Activated T-helper 1 cell treated with anti-CD3 and anti-CD28 coated beads, Interleukin-2, amount 50 U/mL, for 16 hours (primary cell): ENCODE measurements at places on chromosomes 4 and X.

GRCh38 chr4:38099020-38099600 lies 138.9 kb downstream of the PTTG2 start:
- no peak for DNase-seq

DNA sequence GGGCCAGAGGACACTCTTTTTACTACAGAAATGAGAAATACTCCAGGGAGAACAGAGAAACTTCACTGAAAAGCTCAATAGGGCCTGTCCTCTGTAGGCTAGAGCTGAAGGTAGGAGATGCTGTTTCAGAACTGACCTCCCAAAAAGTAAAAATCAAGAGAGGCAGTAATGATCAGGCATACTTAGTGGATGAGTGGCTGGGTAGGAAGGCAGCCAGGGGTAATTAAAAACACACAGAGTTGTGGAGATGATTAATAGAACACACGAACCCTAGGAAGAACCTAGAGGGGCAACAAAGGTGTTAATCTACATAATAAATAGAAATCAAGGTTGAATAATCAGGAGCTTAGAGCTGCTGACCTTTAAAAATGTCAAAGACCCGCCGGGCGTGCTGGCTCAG lies 582.4 kb upstream of the ADGRL3 start:
- DNase-seq: no peak

- DNase-seq: no peak
These were observed 45.3 kb upstream of the RPS6KA3 start for GRCh38 chrX:20312018-20312417.

DNA sequence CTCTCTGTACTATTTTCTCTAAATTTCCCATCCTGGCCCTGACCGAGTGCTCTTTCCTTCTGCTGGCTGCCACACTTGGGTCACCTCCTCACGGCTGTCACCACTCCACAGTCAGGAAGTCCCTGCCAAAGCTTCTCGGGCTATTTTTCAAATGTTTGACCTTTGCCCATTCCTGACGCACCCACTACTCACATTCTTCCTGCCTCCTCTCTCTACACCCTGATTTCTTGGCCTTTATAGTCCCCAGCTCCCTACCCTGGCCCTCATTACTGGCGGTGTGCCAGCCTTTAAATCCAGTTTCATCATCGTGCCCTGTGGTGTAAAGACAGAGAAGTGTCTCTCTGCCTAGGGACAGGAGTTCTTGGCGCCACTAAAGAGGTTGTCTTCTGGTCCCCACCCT lies 46.4 kb upstream of the GATB start:
- DNase-seq: no peak

GRCh38 chrX:132533409-132533808 lies 44.6 kb upstream of the MBNL3 start:
- no peak for DNase-seq

DNA sequence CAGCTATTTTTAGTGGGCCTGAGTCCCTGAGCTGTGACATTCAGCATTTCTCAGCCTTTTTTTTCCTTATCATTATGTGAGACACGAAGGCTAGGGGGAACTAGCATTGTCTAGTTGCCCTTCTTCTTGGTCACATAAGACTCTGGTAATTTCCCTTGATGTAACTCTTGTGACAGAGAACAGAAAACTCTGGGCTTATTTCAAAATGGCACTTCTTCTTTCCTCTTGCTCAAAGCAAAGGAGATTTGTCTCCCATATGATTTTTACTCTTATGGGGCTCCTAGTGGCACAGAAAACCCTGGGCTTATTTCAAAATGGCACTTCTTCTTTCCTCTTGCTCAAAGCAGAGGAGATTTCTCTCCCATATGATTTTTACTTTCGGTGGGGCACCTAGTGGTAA lies 14.7 kb downstream of the ATXN3L start:
- DNase-seq: no peak

- DNase-seq: no peak
These were observed 177.1 kb downstream of the CBR4 start for GRCh38 chr4:168832763-168833575.

DNA sequence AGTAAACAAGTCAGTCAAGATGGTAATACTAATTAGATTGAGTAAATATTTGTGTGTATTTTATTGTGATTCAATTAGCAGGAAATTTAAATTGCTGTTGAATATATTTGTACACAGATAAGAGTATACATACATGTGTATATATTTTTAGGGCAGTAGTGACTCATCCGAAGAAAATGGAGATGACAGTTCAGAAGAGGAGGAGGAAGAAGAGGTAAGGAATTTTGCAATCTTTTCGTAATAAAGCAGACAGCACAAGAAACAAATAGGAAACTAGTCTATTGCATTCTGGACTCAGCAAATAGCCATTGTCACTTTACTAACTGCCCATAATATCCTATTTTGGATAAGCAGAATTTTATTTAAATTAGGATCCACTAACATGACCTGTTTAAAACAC lies 6.6 kb downstream of the IBSP start:
- DNase-seq: no peak

- DNase-seq: no peak
These were observed 269.3 kb upstream of the HS3ST1 start for GRCh38 chr4:11698033-11698432.

- DNase-seq: no peak
These were observed 79.3 kb downstream of the NFKB1 start for GRCh38 chr4:102580463-102580842.

DNA sequence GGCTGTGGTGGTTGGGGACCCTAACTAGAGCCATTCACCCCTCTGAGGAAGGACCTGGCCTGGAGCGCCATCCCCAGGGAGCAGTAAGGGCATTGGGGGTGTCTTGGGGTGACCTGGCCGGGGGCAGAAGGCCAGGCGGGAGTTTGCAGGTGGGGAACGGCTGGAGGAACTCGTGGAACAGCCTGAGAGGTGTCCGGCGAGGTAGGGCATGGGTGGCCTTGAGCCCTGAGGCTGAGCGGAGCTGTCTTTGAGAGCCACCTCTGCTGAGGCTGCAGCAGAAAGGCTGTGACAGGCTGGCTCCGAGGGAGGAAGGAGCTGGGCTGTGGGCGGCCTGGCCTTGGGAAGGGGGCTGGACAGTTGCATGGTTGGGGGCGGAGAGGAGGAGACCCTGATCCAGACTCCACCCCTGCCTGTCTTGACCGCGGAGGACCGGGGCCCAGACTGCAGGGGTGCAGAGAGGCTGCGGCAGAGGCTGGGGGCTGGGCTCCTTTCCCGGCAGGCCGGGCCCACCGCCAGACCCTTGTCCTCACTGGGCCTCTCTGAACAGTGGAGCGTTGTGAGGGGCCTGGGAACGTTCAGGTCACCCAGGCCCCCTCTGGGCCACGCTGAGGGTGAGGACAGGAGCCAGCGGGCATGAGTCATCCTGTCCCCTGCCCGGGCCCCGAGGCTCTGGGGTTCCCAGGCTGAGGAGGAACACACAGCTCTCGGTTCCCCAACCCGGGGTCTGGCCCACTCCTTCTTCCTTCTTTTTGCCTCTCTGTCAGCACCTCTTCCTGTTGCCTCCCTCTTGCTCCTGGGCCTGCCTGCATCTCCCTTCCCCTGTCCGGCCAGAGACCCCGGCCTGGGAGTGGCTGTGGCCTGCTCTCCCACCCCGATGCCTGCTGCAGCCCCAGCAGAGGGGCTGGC lies 8.1 kb downstream of the SH3BP2 start:
- no peak for DNase-seq

- DNase-seq: no peak
These were observed 14.8 kb downstream of the PTPN13 start for GRCh38 chr4:86608757-86609375.

- no peak for DNase-seq
These were observed 53.1 kb downstream of the ABLIM2 start for GRCh38 chr4:8105306-8106100.

GRCh38 chr4:20195071-20195885 lies 56.4 kb upstream of the SLIT2 start:
- no peak for DNase-seq

GRCh38 chr4:150904671-150905070 lies 110.4 kb downstream of the LRBA start:
- no peak for DNase-seq

- DNase-seq: no peak
These were observed 27.4 kb upstream of the PLAC1 start for GRCh38 chrX:134685668-134686067.

DNA sequence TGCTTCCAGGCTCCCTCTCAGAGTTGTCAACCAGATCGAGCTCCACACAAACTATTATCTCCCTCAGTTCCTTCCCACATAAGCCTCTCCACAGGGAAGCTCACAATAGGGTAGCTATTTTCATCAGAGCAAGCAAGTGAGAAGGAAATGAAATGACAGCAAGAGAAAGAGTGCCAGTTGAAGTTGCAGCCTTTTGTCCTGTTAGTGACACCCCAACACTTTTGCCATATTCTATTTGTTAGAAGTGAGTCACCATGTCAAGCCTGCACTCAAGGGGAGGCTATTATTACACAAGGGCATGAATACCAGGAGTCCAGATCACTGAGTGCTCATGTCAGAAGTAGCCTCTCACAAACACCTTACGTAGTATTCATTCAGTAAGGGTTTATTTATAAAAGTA lies 266.3 kb upstream of the NOCT start:
- DNase-seq: no peak

GRCh38 chr4:111854494-111855087 lies 290.7 kb upstream of the FAM241A start:
- DNase-seq: no peak

DNA sequence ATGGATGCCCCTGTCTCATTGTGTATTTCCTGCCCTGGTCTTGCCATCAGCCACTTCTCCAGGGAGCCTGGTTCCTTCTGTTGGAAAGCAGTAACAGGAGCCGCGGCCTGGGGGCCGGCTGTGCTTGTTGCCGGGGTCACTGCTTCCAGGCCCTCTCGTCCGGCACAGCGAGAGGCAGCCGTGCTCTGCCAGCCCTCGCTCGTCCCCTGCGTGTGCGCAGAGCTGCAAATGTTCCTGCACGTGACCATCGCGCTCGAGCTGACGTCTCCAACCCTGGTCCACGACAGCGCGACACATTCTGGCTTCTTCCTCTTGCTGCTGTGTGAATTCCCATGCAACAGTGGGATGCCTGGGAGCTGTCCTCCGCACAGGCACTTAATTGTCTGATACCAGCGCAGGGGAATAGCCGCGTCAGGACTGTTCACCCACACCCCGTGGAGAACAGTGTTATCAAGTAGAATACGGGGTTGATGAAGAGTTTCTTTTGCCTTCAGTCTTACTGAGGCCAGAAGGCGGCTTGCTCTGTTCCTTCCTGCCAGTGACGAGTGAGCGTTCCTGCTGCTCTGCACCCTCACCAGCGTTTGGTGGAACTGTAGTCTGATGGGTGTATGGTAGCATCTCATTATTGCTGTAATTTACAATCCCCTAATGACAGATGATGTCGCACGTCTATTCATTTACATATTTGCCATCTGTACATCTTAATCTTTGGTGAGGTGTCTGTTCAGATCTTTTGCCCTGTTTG lies 12.3 kb downstream of the PDE6B start:
- no peak for DNase-seq

GRCh38 chr4:76616526-76616925 lies 181.5 kb downstream of the SHROOM3 start:
- DNase-seq: no peak

DNA sequence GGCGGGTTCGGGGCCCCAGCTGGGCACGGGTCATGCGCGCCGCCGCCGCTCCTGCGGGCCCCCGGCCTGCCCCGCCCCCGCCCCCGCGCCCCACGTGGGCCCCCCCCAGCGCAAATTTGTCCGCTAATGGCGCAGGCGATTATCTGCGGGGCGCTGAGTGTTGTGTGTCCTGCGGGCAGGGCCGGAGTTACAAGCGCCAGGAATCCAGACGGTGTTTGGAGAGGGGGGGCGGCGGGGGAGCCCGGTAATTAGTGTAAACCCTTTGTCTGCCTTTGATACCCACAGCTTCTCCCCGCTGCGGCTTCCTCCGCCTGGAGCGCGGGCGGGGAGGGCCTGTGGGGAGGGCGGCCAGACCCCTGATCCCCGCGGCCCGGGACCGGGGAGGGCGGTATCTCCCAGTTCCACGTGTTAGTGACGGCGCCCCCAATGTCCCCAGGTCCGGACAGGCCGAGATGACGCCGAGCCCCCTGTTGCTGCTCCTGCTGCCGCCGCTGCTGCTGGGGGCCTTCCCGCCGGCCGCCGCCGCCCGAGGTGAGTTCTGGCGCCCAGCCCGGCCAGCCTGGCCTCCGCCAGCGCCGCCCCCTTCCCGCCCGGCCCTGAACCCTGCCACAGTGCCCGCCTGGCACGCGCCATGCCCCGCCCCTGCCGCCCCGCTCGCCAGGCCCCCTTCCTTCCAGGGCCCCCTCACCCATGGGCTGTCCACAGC lies 761 bp downstream of the FGFRL1 start:
- no peak for DNase-seq

DNA sequence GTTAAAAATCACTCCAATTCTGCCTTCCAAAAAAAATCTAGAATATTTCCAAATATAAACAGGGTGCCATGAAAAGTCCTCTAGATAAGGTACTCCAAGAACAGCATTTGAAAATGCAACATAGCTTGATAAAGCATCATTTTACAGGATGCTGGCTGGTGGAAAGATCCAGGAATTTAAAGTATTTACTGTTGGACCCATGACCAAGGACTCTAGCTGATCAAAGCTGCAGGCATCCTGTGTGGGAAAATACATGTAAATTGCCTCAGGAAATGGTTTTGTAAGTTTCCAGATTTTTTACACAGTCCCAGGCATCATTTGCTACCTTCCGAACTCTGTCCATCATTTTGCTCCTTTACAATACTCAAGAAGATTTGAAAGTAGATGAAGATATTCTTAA lies 164.4 kb downstream of the GRIA3 start:
- no peak for DNase-seq

DNA sequence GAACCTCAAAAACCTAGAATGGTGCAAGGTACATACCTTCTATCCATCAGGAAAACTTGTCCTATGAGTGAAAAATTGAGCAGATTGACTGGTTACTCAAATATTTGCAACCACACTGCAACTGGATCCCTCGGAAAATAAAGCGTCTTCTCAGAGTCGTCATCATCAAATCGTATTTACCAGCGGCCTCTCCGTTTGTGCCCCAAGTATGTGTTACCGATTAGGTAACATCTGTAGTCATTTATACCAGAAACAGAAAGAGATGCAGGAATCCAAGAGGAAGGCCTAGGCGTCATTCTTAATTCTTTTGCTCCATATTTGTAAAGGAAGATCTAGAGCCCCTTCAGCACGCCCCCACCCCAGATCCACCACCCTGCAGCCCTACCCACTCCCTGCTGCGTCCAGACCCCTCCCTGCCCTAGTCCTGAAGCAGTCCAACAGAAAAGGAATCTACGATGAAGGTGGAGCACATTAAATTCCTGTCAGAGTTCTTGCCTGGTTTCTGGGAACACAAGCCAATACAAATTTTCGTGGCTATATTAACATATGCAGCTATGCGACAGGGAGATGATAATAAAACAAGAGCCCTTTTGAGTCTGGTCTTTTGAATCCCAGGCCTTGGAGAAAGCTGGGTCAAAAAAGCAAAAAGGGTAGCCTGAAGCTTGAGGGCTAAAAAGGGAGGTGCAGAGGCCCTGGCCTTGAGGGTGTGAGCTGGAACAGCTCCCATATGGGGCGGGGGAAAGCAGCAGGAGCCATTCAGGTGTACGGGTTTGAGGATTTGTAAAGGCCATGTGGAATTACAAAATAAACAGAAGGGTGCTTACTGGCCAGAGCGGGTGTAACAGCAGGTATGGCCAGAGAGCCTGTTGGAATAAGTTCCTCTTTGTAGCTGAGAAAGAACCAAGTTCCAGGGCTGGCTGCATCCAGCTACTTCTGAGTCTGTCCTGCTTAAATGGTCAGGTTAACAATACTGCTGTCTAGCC lies 77.0 kb downstream of the ZNF827 start:
- no peak for DNase-seq

- DNase-seq: no peak
These were observed 230.5 kb upstream of the PUDP start for GRCh38 chrX:7378406-7378805.
